ENCODE measurements at places on chromosomes 4 and X. TPM values are rescaled to one million over a fixed set of nuclear protein-coding genes. Genes with fewer than 3 reads are reported as not detected.

Gene ARHGAP6
- total RNA-seq: 14.1 TPM

DNA sequence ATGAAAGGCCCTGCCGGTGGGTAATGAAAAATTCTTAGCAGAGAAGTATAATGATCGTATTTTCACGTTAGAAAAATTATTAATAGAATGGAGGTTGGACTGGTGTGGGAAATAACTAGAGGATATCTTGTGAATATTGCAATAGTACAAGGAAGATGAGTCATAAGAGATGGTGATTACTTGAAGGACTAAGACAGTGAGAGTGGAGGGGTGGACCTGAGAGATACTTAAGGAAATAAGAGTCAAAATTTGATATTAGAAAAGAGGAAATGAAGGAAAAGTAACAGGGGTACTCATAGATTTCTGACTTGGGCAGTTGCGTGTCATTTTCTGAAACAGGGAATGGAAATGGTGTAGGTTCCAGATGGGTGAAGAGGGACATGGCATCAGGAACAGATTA, 1.7 kb upstream of the USP53 start:
- H3K4me1 ChIP-seq: no peaks in the 10 kb centered on the region
- no peak overlapping the region for H3K4me3 ChIP-seq
- no peaks in the 10 kb centered on the region for H3K27me3 ChIP-seq
- H3K27ac ChIP-seq: no peak overlapping the region

DNA sequence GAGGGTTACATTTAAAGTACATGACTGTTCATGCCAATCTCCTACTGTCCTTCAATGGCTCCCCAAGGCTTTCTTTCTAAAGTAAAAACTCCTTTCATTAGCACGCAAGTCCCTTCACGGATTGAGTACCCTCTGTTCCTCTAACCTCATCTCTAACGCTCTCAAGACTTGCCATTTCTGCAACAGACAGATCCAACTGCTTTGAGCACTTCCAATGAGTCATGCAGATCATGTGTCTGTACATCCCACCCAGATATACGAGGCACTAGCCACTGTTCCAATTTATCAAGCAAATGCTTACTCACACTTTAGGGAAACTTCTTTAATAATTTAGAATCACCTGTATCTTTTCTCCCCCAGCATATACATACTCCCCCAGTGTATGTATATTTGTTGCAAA, 332.5 kb upstream of the ZFP42 start:
- H3K4me1 ChIP-seq: no peaks in the 10 kb centered on the region
- no peak for DNase-seq
- H3K36me3 ChIP-seq: no peaks in the 10 kb centered on the region
- H3K27me3 ChIP-seq: no peaks in the 10 kb centered on the region
- no peak overlapping the region for H3K27ac ChIP-seq

DNA sequence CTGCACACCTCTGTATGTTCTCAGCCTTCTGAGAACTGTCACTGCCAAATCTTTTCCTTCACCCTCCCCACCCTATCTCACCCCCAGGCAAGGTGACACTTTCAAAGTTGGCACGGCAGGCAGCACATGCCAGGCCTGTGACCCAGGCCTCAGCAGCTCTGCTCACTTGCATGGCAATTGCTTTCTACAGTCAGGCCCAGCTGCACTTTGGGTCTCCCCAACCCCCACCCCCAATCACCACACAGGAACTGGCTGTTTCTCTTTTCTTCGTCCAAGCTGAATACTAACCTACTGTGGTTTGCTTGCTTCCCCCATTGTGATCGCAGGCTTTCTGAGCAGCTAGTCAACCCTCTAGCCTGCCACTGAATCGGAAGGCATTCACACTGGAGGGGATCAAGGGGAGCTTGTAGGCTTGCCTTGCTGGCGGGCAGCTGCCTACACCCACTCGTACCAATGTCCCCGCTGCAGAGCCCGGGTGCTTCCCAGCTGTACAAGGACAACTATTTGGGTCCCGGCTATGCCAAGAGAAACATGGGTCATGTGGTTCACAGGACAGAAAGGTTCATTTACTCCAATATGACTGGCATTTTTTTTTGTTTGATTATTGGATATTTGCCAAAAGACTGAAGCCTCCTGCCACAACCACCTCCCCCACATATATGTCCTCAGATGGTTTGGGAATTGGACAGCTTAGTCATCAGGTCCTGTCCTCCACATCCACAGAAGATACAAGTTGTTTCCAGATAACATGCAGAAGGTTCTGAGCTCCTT, 28.1 kb downstream of the SLC25A43 start:
- no peaks in the 10 kb centered on the region for H3K27me3 ChIP-seq
- no peak overlapping the region for H3K27ac ChIP-seq
- H3K36me3 ChIP-seq: no peaks in the 10 kb centered on the region
- DNase-seq: no peak
- H3K4me1 ChIP-seq: no peaks in the 10 kb centered on the region
- no peak overlapping the region for H3K4me3 ChIP-seq

Gene SHROOM2
- total RNA-seq: 16.8 TPM

Gene VCX
- not detected for total RNA-seq

- no peak for DNase-seq
- no peak overlapping the region for H3K27ac ChIP-seq
- no peaks in the 10 kb centered on the region for H3K4me1 ChIP-seq
- H3K27me3 ChIP-seq: no peaks in the 10 kb centered on the region
- no peak overlapping the region for H3K4me3 ChIP-seq
- H3K36me3 ChIP-seq: no peaks in the 10 kb centered on the region
Observed at GRCh38 chr4:3767570-3768288, 1.5 kb downstream of the ADRA2C start.

DNA sequence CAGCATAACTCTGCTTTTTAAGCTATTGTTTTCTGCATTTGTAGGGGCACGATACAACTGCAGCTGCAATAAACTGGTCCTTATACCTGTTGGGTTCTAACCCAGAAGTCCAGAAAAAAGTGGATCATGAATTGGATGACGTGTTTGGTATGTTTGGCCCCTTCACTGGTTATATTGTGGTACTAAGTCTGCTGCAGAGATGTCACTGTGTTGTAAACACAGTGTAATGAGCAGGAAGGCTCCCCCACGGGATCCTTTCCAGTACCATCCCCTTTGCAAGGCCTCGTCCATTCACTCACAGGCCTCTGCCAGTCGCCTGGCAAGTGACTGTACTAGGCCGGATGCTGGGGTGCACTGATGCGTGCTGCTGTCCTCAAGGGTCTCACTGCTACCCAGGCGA, 13.8 kb downstream of the CYP4V2 start:
- DNase-seq: no peak
- peaks cover 5% of the 10 kb centered on the region for H3K4me1 ChIP-seq
- H3K27ac ChIP-seq: no peak overlapping the region

DNA sequence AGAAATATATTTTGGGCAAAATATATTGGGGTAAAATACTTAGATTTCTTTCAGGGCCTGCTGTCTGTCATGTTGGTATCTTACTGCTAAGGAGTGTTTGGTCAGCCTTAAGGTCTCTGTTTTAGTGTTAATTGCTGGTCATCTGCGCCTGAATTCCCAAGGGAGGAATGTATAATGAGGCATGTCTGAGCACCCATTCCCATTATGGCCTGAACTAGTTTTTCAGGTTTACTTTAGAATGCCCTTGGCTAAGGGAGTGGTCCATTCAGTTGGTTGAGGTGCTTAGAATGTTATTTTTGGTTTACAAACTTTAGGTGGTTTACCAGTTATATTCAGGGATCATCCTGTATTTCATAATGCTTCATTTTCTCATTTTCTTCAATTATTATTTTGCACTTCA, 125.9 kb downstream of the CFAP299 start:
- H3K27ac ChIP-seq: no peak overlapping the region
- no peaks in the 10 kb centered on the region for H3K36me3 ChIP-seq
- H3K4me3 ChIP-seq: no peak overlapping the region
- H3K4me1 ChIP-seq: peaks cover 3% of the 10 kb centered on the region
- no peaks in the 10 kb centered on the region for H3K27me3 ChIP-seq

DNA sequence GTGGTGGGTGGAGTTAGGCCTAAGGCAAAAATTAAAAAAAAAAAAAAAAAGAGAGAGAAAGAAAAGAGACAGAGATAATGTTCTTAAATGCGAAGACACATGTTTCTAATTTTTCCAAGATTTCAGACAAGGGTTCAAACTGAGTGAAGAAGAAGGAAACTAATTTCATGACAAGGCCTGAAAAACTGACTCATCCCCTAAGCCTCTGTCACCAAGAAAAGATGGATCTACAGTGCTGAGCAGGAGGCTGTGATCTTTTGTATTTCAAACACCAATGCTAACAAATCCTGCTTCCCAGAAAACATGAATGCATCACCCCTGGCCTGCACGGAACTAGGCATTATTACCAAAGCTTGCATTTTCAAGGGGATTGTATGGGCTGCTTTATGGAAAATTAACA, 75.3 kb downstream of the PPARGC1A start:
- H3K27me3 ChIP-seq: no peaks in the 10 kb centered on the region
- peaks cover 2% of the 10 kb centered on the region for H3K4me1 ChIP-seq
- no peaks in the 10 kb centered on the region for H3K36me3 ChIP-seq
- no peak overlapping the region for H3K4me3 ChIP-seq
- H3K27ac ChIP-seq: no peak overlapping the region

GRCh38 chr4:27692158-27692557, 831.5 kb downstream of the STIM2 start:
- no peak overlapping the region for H3K27ac ChIP-seq
- no peaks in the 10 kb centered on the region for H3K36me3 ChIP-seq
- H3K4me1 ChIP-seq: no peaks in the 10 kb centered on the region
- DNase-seq: no peak
- H3K27me3 ChIP-seq: no peaks in the 10 kb centered on the region

Gene MGAT4D
- not detected for total RNA-seq

Gene FGF16
- not detected for total RNA-seq

- H3K27ac ChIP-seq: no peak overlapping the region
- no peak overlapping the region for H3K4me3 ChIP-seq
- peak; percentile 33 for DNase-seq
- peaks cover 3% of the 10 kb centered on the region for H3K4me1 ChIP-seq
- no peaks in the 10 kb centered on the region for H3K27me3 ChIP-seq
Observed at GRCh38 chr4:3437998-3438846, 3.5 kb upstream of the HGFAC start.

GRCh38 chrX:10124506-10125247, 32.1 kb upstream of the CLCN4 start:
- H3K4me1 ChIP-seq: no peaks in the 10 kb centered on the region
- DNase-seq: no peak
- no peak overlapping the region for H3K4me3 ChIP-seq
- no peak overlapping the region for H3K27ac ChIP-seq

Gene TRIM61
- 2.3 TPM for total RNA-seq

Gene ARAF
- total RNA-seq: 40.4 TPM

DNA sequence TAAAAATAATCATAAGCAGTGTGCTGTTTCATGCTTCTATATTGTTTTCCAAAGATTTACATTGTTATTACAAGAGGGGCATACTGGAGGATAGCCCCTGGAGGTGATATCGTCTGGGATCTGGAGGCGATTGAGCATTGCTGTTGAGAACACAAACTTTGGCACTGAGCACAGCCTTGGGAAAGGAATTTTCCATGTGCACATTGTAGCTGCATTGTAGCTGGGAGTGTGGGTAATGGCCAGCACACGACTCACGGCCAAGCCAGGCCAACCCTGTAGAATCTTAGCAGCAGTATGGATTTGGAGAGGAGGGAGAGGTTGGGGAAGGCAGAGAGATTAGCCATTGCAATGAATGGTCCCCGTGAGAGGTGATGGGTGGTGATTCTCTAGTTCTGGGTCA, 121.9 kb downstream of the SMIM20 start:
- no peak for DNase-seq
- H3K27me3 ChIP-seq: no peaks in the 10 kb centered on the region
- H3K36me3 ChIP-seq: no peaks in the 10 kb centered on the region

GRCh38 chr4:148261848-148262247, 180.4 kb downstream of the NR3C2 start:
- H3K4me1 ChIP-seq: no peaks in the 10 kb centered on the region
- DNase-seq: no peak
- no peaks in the 10 kb centered on the region for H3K36me3 ChIP-seq

Gene NWD2
- 0.11 TPM for total RNA-seq

Gene ETDC
- not detected for total RNA-seq

Gene ADRA2C
- 5.8 TPM for total RNA-seq

DNA sequence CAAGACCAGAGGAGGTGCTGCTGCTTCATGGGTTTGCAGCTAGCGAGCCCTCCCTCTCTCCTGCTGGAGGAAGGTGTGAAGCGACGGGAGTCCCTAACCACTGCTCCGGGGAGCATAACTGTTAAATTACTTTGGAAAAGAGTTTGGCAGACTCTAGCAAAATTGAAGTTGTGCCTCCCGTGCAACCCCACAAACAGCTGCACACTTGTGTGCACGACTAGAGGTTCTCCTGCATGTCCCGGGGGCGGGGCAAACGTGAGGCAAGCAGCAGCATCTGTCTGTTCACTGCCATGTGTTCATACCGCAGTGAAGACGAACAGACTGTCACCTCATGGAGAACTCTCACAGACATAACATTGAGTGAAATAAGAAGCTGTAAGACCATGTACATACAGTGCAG, 34.5 kb downstream of the TNIP2 start:
- H3K4me3 ChIP-seq: no peak overlapping the region
- no peaks in the 10 kb centered on the region for H3K27me3 ChIP-seq
- H3K36me3 ChIP-seq: no peaks in the 10 kb centered on the region
- no peak for DNase-seq
- H3K27ac ChIP-seq: no peak overlapping the region

Gene CITED1
- total RNA-seq: 1.1 TPM

DNA sequence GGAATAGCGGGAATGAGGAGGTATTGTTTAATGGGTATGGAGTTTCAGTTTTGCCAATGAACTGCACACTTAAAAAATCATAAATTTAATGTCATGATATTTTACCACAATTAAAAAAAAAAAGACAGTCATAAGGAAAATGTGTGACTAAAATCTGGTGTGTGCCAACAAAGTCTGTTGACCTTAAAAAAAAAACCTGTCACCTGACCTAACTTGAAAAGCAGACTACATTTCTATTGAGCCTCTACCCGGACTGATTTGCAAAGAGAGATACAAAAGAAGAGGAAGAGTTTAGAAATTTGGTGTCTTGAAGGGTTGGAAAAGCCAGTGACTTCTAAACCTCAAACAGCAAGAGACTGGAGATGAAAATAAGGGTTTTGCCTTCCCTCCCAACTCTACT, 48.4 kb downstream of the TMEM150C start:
- no peak overlapping the region for H3K4me3 ChIP-seq
- no peak for DNase-seq
- H3K27me3 ChIP-seq: no peaks in the 10 kb centered on the region
- H3K36me3 ChIP-seq: no peaks in the 10 kb centered on the region

DNA sequence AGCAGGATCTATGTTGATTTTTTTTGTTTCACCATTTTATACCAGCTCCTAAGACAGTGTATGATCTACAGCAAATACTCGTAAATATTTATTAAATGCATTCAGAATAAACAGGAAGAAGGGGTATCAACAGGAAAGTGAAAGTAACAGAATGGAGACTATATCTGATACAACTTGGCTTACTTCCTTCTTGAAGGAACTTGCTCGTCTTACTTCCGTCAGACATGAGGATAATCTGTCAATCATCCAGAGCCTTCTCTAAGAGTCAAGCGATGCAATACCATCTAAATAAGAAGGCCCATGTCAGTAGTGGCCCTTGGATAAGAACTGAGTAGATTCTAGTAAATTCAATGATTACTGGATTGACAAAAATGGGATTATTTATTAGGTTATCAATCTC, 84.2 kb downstream of the CAMK2D start:
- no peak overlapping the region for H3K4me3 ChIP-seq
- no peak overlapping the region for H3K27ac ChIP-seq
- H3K36me3 ChIP-seq: no peaks in the 10 kb centered on the region
- no peak for DNase-seq
- H3K4me1 ChIP-seq: peaks cover 4% of the 10 kb centered on the region
- H3K27me3 ChIP-seq: no peaks in the 10 kb centered on the region
